Right kidney (tissue), 9 donors: ENCODE measurements at places on chromosomes 5 and 9.
A peak's percentile ranks its signal among the peaks of the same experiment; 100 is the strongest.

GRCh38 chr9:83620841-83621636 lies 1.9 kb upstream of the IDNK start:
- DNase-seq = peak; percentile 61

DNA sequence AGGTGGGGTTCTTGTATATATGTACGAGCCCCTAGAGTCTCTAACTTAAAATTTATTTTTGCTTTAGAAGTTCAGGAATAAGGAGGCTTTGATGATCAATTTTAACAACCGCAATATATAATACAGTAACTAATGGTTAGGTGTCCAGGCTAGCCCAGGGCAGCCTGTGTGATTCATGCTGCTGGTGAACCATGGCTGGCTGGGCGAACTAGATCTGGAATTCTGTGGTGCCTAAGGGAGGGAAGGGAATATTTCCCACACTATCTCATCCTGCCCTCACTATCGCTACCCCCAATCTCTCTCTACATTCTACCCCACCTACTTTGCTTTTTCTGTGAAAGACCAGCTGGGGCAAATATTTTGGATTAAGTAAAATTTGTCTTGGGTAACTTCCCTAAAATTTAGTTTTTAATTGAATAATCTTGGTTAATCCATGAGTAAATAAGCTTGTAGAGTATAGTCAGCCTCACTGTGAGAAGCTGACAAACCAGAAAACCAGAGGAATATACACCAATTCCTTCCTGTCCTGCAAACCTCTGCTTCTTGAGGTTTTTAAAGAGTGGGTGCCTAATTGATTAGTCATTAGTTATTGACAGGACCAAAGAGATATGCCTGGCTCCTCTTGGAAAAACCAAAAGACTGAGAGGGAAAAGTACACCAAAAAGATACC lies 115.1 kb upstream of the CCDC152 start:
- no peak for DNase-seq

GRCh38 chr5:172858511-172858989 lies 24.5 kb downstream of the ERGIC1 start:
- no peak for DNase-seq

DNA sequence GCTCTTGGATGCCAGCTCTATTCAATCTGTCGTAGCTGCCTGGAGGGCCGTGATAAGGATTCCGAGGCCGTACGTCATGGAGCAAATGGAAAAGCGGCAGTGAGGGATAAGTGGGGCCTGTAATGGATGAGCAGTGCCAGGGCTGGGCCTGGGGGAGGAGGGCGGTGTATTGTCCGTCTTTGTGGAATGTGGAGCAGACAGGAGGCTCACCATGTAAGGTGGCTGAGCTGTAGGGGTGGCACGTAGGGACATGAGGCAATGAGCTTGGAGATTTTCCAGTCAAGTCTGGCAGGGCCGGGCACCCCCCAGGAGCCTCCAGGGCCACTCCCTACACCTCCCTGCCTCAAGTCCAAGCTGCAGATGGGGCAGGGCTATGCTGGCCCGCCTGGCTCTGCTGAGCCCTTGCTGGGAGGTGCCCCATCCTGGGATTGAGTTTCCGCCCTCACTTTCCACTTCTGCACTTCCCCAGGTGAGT lies 29.2 kb downstream of the NCS1 start:
- DNase-seq = no peak

GRCh38 chr5:79133121-79133656 lies 21.6 kb downstream of the BHMT start:
- DNase-seq = peak; percentile 22

- no peak for DNase-seq
Observed at GRCh38 chr5:103256178-103256577, 2.4 kb upstream of the MACIR start.

DNA sequence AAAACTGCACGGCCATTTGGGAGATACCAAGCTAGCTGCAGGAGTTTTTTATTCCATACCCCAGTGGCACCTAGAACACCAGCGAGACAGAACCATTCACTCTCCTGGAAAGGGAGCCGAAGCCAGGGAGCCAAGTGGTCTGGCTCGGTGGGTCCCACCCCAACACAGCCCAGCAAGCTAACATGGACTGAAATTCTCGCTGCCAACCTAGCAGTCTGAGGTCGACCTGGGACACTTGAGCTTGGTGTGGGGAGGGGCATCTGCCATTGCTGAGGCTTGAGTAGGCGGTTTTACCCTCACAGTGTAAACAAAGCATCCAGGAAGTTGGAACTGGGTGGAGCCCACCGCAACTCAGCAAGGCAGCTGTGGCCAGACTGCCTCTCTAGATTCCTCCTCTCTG lies 108.9 kb upstream of the CHD1 start:
- DNase-seq = no peak

DNA sequence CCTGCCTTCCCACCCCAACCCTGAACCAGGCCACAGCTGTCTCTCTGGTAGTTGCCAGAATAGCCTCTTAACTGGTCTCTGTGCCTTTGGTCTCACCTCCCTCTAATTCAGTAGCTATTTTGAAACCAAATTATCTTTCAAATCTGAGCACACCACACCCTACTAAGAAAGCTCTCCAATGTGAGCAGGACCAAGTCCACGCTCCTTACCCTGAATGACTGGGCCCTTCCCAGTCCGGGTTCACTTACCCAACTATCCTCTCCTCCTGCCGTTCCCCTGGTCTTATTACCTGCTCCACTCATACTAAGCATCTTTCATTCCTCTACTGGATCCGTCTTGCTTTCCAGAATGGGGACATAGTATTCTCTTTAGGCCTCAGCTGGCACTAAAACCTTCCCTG lies 16.8 kb downstream of the ANKH start:
- no peak for DNase-seq

- no peak for DNase-seq
Observed at GRCh38 chr9:38079461-38080031, 10.5 kb upstream of the SHB start.

GRCh38 chr9:115230924-115231515 lies 113.1 kb upstream of the TNC start:
- no peak for DNase-seq

- DNase-seq = no peak
Observed at GRCh38 chr5:156755421-156756087, 94.5 kb upstream of the PPP1R2B start.

DNA sequence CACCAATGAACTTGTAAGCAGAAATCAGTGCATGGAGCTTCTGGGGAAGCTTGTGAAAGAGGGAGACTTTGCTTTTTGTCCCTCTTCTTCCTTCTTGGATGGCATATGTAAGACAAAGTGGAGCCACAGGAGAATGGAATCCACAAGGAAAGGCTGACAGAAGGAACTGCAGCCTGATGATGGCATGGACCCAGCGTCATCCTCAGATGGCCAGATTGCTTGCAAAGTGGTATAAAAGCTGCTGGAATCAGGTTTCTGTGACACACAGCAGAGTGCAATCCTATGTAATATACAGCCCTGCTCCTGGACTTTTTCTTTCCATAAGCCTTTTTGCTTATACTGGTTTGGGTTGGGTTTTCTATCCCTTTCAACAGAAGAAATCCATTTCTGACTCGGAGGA lies 31.4 kb upstream of the SPARC start:
- no peak for DNase-seq

DNA sequence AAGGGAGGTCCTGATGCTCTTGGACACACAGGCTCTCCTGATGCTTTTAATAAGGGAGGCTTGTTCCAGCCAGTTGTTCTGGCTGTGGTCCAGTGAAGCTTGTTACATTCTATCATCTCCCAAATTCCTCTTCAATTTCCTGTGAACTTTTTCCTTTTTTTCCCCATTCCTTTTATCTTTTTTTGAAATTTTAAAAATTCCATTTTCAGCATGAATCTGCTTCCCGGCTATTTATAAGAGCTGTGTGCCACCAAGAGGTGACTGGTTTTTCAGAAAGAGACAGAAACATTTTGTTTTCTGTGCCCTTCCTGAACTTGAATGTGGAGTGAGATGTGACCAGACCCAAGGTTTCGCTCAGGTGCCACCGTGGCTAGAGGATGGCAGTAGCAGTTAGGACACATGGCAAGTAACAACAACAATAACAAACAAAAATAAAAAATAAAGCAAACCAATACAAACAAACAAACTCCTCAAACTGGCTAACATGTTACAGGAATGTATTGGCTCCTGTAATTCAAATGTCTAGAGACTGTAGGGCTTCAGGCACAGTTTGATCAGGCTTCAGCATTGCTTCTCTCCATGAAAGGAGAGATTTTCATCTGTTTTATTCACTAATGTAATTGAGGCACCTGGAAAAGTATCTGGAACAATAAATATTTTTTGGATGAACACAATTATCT lies 121.1 kb downstream of the BOD1 start:
- DNase-seq = no peak
